Left ventricle myocardium inferior (tissue), 1 donor: ENCODE measurements at places on chromosomes 7 and 10. TPM values are rescaled to one million over a fixed set of nuclear protein-coding genes. Genes with fewer than 3 reads are reported as not detected.

Gene PLCE1
- total RNA-seq: 11.2 TPM

GRCh38 chr10:86253091-86254072, 113.2 kb downstream of the GRID1 start:
- no peaks in the 10 kb centered on the region for H3K4me1 ChIP-seq
- no peak overlapping the region for H3K27ac ChIP-seq
- H3K4me3 ChIP-seq: no peak overlapping the region
- peaks cover 28% of the 10 kb centered on the region for H3K27me3 ChIP-seq

Gene SDK1
- total RNA-seq: 1.3 TPM

GRCh38 chr10:35998026-35998425, 355.9 kb upstream of the FZD8 start:
- no peak for DNase-seq
- no peaks in the 10 kb centered on the region for H3K27me3 ChIP-seq
- no peak overlapping the region for H3K4me3 ChIP-seq
- no peak overlapping the region for H3K27ac ChIP-seq
- H3K4me1 ChIP-seq: peaks cover 7% of the 10 kb centered on the region

Gene ANKRD2
- total RNA-seq: 969 TPM

Gene SRRM3
- 6.1 TPM for total RNA-seq

Gene RAB11FIP2
- total RNA-seq: 9.0 TPM

DNA sequence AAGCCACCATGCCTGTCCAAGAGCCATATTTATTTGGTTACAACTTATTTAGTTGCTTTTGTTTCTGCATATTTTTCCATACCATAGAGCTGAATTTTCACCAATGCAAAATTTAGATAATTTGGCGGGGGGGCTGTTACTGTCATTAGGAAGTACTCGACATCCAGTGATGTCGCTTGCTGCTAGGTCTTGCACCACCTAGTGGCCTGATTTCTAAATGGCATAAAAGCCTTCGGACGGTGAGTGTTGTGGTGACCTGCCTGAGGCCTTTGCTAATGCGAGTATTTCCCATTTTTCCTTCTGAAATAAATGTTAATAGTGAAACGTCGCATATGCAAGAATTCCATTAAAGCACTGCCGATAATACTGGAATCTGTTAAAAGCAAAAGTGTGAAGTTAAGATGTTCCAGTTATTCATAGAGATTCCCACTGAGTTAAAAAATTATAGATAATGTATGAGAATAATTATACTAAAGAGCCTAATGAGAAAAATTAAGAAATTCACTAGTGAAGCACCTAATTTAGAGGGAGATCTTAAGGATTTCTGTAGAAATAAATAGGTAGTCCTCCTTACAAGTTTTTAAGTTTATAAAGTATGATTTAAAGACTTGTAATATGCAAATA, 86.1 kb upstream of the DNAJB6 start:
- no peaks in the 10 kb centered on the region for H3K4me1 ChIP-seq
- no peaks in the 10 kb centered on the region for H3K27me3 ChIP-seq
